T-helper 17 cell (primary cell): ENCODE measurements at places on chromosomes 1 and 21.

GRCh38 chr21:46607636-46608035 is 2.8 kb upstream of the S100B start:
- no peak for DNase-seq

DNA sequence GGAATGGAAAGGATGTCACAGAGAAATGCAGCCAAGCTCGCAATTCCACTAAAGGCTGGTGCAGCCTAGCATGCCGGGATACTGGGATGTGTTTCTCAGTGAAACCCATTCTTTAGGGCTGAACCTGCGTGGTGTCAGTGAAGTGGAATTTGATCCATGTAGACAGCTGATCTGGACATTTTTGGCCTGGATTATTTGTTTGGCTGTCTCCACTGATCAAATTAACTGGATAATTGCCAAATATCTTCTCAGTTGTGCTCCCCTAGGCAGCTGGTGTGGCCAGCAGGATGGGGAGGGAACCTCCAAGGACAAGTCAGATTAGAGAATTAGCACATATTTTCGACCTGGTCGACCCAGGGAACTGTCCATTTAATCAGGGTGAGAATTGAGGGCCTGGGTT is 318.4 kb downstream of the RPS6KC1 start:
- no peak for DNase-seq

DNA sequence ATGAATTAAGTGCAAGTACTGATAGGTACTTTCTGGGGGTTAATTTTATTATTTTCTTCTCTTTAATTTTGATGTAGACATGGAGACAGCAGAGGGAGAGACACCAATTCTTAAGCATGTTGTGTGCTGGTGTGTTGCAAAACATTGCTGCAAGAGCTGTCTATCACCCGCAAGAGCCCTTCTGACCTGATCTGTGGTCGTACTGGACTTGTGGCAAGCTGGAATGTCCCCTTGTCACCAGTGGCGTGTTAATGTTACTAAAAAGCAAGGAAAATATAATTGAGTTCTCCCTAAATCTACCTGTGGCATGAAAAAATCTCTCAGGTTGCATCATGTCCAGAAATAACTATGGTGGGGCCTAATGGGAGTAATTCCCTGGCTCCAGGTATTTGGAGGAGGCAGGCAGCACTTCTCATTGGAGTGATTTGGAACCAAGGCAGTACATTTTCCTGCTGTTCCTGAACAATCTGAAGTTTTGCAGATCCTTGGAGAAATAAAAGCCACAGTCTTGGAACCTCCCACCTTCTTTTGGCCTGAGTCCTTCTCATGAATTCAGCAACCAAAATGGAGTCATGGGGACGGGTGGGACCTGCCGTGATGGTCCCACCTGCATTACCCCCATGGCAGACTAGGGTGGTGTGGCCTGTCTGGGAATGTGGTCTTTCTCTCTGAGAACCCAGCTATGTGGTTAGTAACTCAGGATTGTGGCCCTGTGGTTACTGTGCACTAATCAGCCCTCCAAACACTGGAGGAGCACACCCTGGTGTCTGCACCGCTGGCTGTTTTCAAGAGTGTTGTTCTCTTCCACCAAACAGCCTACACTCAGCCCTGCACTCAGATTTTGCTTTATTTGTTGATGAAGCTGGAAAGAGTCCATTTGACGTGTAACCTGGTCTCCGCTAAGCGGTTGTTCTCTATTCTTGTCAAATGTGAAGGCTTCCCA is 57.4 kb downstream of the GALNT2 start:
- no peak for DNase-seq

- DNase-seq, result no peak
These were observed 125.9 kb downstream of the MAST2 start for GRCh38 chr1:45929257-45929687.

DNA sequence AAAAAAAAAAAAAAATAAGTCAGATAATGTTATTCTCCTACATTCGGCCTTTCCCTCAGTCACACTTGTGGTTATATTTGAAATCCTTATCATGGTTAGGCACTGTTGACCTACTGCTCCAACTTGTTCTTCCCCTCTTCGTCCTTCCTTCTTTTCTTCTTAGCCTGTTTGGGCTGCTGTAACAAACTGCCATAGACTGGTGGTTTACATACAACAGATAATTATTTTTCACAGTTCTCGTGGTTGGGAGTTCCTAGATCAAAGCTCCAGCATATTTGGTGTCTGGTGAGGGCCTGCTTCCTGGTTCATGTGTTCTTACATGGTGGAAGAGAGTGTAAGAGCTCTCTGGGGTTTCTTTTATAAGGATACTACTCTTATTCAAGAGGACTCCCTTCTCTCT is 73.4 kb downstream of the RABGAP1L start:
- no peak for DNase-seq

DNA sequence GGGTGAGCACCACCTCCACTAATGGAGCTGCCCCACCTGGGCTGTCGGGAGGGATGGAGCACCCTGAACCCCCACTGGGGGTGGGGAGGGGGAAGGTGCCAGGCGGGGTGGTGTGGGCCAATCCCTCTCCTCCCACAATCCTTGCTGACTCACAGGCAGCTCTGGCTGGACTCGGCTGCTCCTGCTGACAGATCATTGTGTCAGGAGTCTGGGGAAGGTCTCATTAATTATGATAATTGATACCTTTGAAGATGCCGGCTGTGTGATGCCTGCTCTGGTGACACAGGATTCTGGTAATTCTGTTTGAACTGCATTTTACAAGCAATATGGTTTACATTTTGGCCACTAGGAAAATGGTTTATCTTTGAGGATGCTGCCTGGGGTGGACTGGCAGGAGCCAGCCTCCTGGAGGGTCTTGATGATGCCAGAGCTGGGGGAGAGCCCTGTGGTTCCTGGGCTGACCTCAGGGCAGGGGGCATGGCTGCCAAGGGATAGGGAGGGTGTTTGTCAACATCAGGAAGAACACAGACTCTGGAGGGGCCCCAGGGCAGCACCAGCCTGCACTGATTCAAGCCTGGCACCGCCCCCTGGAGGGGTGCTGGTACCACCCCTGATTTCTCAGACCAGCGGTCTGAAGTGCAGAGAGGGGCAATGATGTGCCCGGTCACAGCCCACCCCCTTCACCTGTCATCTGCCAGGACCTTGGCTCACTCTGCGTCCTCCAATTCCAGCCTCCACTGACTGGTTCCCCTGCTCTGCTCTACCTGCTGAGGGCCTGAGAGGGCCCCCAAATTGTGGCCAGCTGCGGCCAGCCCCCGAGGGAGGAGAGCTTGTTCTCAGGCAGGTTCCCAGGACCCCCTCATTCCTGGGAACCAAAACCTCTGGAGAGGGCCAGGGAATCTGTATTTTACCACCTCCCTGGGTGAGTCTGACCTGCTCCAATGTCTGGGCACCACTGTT is 338.8 kb downstream of the MATN1 start:
- DNase-seq, result no peak

- DNase-seq, result no peak
These were observed 1.0 kb downstream of the TMEM200B start for GRCh38 chr1:29122682-29123052.

DNA sequence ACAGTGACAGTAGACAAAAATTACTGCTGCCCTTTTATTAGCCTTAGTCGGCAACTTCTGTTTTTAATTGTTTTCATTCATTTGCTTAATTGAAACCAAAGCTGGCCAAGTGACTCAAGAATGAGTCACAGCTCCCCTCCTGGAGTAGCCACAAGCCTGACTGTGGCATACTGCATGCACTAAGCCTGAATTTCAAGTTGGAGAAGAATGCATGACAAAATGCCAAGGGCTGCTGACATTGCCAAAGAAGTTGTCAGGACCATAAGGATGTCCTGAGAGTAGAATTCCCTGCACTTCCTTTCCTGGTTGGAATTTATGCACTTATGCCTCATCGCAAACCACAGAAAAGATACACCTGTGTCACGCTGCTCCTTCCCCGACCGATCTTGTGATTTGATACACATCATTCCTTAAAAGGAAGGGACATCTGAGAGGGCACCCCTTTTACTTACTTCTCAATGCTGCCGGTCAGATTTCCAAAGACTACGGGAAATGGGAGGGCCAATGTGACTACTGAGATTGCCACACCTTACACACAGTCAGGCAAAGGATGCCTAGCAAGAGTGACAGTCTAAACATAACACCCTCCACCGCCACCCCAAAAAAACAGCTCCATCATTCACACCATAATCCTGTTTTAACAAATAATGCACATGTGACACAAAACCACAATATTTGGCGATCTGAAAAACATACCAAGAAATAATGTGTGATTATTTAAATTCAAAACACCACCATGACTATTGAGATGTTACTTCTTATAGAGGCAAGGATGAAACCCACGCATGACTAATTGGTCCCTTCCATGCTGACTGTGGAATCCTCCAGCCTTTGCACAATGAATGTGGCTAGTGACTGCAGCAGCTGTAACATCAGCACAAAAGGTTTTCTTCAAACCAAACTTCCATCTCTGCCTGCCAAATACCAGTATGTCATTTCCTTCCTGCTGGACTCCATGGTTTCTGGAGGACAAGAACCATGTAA is 28.2 kb downstream of the VAV3 start:
- no peak for DNase-seq

- no peak for DNase-seq
These were observed 9.6 kb downstream of the WRAP73 start for GRCh38 chr1:3640121-3640837.

- no peak for DNase-seq
These were observed 90.6 kb upstream of the SPAG17 start for GRCh38 chr1:118275472-118276115.

DNA sequence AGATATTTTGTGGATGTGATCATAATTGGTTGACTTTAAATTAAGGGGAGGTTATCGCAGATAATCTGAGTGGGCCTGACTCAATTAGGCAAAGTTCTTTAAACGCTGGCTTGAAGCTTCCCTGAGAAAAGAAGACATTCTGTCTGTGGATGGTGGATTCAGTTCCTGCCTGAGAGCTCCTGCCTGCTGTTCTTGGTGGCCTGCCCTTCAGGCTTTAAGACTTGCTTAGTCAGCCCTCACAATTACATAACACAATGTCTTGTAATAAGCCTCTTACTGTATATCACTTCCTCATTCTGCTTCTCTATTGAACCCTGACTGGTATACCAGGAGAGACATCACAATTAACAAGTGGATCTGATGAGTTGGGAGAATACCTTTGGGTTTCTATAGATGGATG is 50.2 kb downstream of the KCNJ6 start:
- DNase-seq, result no peak

DNA sequence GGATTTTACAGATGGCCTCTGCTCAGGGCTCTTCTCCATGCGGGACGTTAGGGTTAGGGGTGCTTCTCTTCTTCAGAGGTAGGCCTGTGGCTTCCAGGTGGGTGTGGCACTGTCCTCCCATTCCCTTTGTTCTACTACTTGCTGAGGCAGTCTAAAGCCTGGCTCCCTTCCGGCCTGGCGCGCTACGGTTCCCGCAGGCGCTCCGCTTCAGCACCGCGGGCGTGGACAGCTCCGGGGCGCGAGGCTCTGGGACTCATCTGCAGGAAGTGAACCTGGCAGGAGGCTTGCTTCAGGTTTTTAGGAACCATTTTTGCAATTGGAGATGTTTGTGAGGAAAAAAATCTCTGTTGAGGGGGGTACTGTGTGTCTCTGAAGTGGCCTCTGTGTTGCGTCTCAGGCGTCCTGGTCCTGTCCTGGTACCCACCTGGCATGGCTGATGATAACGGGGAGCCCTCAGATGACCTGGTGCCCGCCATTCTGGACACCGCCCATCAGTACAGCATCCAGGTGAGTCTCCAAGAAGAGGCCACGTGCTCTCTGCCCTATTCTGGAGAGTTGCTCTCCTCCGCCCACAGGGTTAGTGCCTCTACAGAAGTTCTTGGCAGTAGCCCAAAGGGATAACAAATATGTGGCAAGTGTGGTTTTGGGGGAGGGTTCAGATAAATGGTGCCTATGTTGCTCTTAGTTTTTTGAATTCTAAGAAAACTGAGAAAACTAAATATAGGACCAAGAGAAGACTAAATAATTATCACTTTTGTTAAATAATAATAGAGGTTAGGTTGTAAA is 1.9 kb downstream of the MANEAL start:
- DNase-seq, result peak; percentile 16

DNA sequence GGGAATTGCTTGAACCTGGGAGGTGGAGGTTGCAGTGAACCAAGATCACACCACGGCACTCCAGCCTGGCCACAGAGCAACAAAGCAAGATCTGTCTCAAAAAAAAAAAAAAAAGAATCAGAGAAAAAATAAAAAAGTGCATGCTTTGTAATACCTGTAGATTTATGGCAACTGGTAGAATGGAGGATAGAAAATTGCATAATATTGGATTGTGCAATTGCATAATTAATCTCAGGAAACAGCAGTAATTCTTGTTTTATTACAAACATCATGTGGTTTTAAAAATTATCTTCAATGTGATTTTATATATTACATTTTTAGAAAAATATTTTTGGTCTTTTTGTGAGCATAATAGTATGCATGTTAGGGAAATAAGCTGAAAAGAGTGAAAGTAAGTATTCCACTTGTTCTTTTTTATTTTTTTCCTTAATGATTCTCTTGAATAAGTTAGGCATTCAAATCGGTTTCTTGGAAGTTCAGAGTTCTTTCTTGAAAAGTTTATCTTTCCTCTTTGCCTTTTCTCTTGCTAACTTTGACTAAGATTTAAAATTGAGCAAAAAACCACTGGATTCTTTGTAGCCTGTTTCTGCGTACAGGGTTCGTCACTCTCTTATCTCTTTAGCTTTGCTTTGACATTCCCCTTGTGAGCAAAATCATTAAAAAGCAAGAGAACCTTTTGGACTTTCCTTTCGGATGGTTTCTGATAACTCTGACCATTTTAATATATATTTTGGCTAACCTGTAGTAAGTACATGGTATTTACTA is 127.5 kb upstream of the ADAMTS5 start:
- DNase-seq, result no peak

DNA sequence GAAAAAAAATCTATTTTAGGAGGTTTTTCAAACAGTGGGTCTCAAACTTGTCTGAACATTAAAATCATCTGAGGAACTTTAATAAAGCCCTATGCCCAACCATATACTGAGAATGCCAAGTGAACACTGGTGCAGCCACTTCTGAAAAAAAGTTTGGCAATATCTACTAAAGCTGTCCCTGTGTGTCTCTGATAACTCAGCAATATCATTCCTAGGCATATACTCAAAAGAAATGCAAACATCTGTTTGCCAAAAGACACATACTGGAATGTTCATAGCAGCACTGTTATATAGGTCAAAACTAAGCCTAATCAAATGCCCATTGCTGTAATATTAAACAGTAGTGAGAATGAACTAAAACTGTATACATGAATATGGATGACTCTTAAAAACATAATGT is 74.2 kb upstream of the RGS4 start:
- DNase-seq, result no peak

DNA sequence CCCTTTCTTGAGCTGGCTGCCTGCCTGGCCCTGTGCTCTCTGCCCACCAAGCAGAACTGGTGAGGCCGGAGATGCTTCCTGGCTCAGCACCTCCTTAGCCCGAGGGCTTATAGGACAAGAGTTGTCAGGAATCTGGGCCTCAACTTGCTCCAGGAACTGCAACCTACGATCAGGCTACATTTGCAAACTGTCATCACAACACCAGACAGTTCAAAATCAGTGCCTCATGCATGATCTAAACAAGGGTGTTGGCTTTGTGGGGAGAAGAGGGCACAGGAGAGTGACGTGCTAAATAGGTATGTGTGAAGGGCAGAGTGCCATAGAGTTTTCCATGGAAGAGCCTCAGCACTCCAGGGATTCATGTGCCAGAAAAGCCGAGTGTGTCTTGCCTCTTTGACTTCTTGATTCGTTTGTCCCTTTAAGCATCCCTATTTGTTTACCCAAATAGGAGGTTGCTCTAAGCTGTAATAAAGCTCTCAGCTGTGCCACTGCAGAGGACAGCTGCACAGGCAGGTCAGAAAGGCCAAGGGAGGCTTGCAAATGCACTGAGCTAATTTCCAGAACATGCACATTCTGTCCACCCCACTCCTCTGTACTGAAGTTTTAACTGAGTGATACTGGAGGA is 30.2 kb upstream of the NEK2 start:
- DNase-seq, result no peak
